Upper lobe of left lung (tissue), 6 donors: ENCODE measurements at places on chromosomes 1 and 21. TPM values are rescaled to one million over a fixed set of nuclear protein-coding genes. Genes with fewer than 3 reads are reported as not detected.

The SPOCD1 gene
- total RNA-seq = 21.5 TPM

The TUT4 gene
- total RNA-seq = 73.9 TPM

The GUCA2B gene
- not detected for total RNA-seq

GRCh38 chr1:85681087-85681486 lies 27.1 kb downstream of the ZNHIT6 start:
- no peak for DNase-seq
